ENCODE measurements at places on chromosomes 4 and X. TPM values are rescaled to one million over a fixed set of nuclear protein-coding genes. Genes with fewer than 3 reads are reported as not detected.

DNA sequence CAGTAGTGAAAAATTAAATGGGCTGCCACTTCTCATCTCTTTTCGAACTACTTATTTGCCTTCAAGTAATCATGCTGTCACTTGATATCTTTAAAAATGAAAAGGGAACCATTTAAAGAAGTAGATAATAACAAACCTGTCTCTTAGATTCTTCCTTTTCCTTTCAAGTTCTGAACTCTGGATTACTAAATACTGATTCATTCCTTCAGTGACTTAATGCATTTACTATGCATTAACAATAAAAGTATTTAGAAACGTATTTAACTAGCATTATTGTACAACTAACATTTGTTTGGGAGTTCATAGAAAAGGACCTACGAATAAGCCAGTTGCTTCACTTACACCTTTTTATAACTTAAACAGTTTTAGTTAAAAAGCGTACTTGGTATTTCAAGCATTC lies 61.1 kb upstream of the RAB33B start:
- DNase-seq, result no peak

GRCh38 chr4:122167369-122167768 lies 15.2 kb downstream of the BLTP1 start:
- DNase-seq, result no peak

- no peak for DNase-seq
These were observed 3.2 kb downstream of the MAPK10 start for GRCh38 chr4:86356425-86357210.

ADH6 gene
- total RNA-seq, result not detected

DNA sequence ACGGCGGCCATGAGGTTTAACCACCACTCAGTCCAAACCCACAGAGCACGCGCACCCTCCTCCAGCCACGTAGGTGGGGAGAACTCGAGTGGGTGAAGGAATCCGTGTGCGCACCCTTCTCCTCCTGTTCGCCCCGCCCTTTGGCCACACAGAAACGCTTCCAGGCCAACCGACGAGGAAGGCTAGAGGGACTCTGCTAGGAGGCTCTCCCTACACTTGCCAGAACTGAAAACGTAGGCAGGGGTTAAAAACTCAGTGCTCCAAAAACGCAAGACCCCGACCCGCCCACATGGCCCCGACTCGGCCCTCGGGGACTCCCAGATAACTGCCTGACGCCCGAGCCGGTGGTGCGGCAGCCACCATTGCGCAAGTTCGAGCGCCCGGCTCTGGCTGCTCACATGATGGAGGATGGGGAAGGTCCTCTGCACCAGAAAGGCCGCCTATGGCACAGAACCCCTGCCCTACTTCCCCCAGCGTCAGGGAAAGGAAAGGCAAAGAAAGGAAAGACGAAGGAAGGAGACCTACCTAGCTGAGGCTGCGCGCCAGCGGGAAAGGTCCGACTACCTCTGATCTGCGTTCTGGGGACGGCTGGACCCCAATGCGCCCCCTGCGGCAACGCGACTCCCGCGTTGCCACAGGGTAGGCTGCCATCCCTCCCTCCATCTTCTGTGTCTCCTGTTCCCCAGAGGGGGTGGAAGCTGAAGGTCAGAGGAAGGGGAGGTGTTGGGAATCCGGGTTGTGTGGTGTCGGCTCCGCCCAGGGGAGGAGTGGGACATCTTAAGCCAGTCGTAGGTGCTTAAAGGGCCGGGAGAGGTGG lies 201.9 kb upstream of the AGTR2 start:
- no peak for DNase-seq

GRCh38 chr4:149347139-149347538 lies 468.5 kb downstream of the IQCM start:
- DNase-seq, result no peak

SOWAHD gene
- 2.1 TPM for total RNA-seq

GRCh38 chrX:23403849-23404248 lies 69.2 kb downstream of the PTCHD1 start:
- DNase-seq, result no peak

DNA sequence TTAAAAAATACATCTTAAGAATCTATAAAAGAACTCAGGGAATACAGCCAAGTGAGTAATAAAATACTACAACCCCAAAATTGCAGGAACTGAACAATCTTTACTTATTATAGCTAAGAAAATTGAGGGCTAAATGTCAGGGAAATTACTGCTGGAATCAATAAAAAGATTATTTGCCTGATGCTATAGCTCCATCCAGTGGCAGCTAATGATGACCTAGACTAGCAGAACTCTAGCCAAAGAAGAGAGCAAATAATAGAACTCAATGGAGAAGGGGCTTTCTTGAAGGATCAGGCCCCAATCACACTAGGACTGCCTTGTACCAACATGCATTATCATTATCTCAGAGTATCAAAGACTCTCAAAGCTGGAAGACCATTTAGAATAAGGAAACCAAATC lies 85.0 kb upstream of the FAM241A start:
- no peak for DNase-seq

DNA sequence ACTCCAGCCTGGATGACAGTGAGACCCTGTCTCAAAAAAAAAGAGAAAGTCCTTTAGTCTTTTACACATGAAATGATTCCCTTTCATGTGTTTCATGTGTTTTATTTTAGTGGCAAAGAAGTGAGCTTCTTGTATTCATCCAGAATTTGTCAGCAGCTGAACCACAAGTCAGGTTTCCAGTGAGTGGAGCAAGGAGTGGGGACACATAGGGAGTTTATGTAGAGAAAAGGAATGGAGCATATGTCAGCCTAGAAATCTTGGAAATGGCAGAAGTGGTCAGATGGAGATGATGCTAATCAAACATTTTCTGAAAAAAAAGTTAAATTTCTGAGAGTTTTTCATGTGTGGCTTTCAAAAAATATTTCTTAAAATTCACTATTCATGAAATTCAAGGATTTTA lies 383.0 kb upstream of the GATB start:
- no peak for DNase-seq

- DNase-seq, result no peak
These were observed 24.5 kb downstream of the ELF4 start for GRCh38 chrX:130085551-130086446.
